ENCODE measurements at places on chromosomes 6 and 20.

GRCh38 chr6:141988954-141989705 lies 143.6 kb upstream of the GJE1 start:
- peak; percentile 50 for DNase-seq

DNA sequence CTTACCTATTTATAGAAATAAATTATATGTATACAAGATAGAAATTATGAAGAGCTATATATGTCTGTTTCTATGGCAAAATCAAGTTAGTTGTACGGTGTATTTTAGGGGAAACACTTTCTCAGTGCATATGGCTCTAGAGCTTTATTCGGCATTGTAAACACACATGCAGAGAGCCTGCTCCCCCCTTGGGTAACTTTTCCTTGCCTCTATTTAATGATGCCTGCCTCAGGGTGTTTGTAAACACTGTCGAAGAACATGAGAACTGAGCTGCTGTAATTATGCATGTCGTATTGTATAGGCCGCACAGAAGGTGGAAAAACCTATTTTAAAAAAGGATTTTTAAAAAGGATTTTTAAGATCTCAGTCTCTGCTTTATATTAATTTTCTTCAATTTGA lies 133.4 kb downstream of the FNDC1 start:
- no peak for DNase-seq

- DNase-seq, result no peak
Measured at GRCh38 chr6:70151616-70152015, 151.3 kb downstream of the COL9A1 start.

DNA sequence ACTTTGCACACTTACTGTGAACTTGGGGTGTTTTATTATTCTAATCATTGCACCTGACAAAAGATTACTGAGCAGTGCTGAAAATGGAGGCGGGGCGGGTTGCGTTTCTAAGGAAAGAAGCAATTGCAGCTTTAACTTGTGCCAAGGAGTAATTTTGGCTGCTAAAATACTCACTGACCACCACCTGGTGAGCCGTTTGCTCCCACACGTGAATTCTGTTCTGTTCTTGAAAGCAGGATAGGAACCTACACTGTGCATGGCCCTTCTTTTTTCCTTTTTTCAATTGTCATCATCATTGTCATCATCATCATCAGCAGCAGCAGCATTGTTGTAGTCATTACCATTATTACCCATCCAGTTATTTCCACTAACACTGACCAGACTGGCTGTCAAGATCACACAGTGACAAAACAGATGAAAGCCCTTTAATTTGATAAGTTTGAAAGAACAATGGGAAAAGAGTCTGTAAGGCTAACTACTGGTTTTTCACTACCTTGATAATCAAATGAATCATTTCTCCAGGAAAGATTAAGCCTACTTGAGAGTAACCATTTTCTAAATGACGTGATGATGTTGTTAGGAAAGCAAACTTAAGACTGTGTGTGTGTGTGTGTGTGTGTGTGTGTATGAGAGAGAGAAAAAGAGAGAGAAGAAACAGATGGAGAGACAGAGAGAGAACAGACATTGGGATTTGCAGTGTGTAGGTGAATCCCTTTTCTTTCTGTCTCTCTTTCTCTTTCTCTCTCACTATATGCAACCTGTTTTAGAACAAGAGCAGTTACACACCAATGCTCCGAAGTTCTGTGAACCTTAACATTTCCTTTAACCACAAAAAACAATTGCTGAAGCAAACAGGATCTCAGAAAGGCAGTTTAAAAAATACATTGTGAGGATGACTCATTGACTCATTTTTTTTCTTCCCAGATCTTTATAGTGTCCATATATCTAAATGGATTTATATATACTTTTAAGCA lies 3.8 kb downstream of the RIPOR2 start:
- DNase-seq, result no peak

DNA sequence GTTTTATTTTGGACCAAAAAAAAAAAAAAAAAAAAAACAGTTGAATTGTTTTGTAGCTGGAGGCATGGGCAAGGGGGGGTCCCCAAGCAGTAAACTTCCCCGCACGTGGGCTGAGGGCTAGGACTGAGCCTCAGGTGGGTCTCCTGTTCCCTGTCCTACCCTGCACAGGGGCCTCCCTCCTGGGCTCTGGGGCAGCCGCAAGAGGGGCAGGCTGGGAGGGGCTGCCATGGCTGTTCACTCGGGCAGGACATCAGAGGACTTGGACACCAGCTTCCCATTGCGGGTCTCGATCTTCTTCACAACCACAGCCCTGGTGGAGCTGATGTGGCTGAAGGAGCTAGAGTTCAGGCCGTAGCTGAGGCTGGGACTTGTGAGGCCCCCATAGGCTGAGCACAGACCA lies 21.1 kb downstream of the SGK1 start:
- no peak for DNase-seq

DNA sequence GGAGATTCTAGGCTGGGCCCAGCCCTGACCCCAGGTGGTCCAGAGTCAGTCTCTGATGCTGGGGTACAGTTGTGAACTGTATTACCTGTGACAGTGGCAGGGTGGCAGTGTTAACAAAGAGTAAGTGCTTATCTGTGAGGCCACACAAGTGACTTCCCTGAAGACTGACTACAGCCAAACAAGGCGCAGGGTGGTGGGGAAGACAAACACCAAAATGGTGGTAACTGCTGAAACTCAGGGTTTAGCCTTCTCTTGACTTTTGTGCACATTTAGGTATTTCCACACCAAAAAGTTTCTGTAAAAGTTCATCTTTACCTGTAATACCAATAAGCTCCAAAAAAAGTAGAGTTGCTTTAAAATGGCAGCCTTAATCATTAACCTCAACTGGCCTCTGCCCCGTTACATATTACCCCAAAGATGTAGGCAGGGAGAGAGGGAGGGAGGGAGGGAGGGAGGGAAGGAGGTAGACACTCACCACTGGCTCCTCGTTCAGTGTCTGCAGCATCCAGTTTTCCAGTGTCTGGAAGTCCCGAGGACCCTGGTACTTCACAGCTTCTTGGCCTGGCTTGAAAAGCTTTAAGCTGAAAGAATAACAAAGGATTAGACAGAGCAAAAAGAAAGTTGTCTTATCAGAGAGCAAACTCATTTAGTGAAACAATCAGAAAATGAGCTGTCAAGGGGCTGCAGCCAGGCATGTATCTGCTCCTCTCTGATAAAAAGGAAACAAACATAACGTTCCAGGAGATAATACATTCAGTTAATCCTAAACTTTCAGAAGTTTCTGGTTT lies 11.3 kb downstream of the TXNDC5 start:
- DNase-seq, result peak; percentile 95

DNA sequence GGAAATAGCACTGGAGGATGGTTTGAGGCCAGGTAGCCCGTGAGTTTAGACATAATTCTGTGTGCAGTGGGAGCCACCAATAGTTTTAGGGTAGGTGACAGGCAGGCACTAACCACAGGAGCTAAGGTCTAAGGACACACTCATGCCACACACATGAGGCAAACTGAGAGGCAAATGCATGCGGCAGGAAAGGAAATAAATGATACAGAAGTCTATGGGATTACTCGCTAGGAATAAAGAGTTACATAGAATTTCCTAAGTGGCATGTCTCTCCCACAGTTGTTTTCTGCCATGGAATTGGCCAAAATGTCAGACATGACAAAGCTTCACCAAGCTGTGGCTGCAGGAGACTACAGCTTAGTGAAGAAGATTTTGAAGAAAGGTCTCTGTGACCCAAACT lies 4.9 kb downstream of the ANKRD66 start:
- no peak for DNase-seq

All from hematopoietic multipotent progenitor cell treated with erythropoietin and hydrocortisone succinate and interleukin-3 and kit ligand, for 8 days (in vitro differentiated cells).